ENCODE measurements at places on chromosomes 1 and 21.

DNA sequence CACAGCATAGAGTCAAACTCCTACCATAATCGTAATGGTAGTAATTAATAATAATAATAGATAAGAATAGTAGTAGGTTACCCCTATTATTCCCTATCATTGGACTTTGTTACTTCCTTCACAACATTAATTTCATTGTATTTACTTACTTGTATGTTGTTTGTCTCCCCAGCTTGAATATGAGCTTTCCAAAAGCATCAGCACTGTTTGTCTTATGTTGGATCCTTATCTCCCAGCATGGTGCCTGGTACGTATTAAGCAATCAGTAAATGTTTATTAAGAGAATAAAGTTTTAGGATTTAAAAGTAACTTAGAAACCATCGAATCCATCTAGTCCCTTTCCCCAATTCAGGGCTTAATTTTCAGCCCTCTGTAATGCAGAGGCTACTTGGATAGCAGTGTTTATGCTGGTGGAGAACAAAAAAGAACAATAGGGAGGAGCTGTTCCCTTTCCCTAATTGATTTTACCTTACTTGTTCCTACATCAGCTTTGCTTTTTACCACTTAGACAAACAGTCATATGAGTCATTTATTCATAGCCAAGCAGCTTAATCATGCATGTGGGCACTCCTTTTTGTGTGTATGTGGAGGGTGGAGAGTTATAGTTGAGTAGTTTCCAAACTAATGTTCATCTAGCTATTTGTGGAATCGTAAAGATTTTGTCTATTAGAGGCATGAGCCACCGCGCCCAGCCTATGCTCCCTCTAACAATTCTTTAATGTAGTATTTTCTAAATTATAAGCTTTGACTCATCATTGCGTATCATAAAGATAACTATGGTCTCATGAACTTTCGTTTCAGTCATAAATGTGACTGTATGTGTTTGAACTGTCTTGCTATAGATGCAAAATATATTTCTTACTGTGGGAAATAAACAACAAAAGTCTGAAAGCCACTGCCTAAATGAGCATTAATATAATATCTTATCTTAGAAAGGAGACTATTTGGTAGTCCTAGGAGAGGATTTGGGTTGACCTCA lies 20.9 kb upstream of the DR1 start:
- DNase-seq, result no peak

GRCh38 chr1:194537521-194537920 lies 1351.1 kb upstream of the B3GALT2 start:
- no peak for DNase-seq

GRCh38 chr1:227893949-227894721 lies 53.6 kb downstream of the WNT9A start:
- no peak for DNase-seq

GRCh38 chr1:33181921-33182341 lies at the start of gene TRIM62:
TSS of gene TRIM62 (minus strand) at chr1:33182043. CDS start at chr1:33181432, 611 bp downstream.
- no peak for DNase-seq

DNA sequence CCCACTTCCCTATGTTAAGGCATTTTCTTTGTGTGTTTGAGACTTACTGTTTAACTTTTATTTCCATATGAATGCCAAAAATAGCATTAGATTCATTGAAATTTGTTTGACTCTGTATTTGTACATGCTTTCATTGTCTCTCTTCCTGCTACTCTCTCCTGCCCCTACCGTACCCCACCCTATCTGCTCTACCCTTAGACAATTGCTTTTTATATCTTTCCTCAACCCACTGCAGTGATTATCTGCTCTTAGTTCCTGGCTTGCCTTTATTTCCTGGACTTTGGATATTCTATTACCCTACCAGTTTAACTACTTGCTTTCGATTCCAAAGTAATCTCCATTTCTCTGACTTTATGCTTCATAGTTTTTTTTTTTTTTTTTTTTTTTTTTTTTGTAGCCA lies 10.5 kb downstream of the RAVER2 start:
- no peak for DNase-seq

GRCh38 chr1:165854101-165854845 lies 26.9 kb downstream of the UCK2 start:
- DNase-seq, result no peak

DNA sequence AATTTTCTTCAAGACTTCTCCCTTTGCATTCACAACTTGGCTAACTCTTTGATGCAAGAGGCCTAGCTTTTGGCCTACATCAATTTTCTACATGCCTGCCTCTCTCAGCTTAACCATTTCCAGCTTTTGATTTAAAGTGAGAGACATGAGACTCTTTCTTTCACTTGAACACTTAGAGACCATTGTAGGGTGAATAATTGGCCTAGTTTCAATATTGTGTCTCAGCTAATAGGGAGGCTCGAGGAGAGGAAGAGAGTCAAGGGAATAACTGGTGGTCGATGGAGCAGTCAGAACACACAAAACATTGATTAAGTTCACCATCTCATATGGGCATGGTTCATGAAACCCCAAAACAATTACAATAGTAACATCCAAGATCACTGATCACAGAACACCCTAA lies 225.5 kb downstream of the TPR start:
- no peak for DNase-seq

GRCh38 chr1:47885062-47885830 lies 111.9 kb downstream of the TRABD2B start:
- no peak for DNase-seq

GRCh38 chr1:203744075-203744972 lies 20.7 kb upstream of the LAX1 start:
- DNase-seq, result no peak

GRCh38 chr1:23904748-23905357 lies 8.3 kb downstream of the CNR2 start:
- DNase-seq, result no peak

DNA sequence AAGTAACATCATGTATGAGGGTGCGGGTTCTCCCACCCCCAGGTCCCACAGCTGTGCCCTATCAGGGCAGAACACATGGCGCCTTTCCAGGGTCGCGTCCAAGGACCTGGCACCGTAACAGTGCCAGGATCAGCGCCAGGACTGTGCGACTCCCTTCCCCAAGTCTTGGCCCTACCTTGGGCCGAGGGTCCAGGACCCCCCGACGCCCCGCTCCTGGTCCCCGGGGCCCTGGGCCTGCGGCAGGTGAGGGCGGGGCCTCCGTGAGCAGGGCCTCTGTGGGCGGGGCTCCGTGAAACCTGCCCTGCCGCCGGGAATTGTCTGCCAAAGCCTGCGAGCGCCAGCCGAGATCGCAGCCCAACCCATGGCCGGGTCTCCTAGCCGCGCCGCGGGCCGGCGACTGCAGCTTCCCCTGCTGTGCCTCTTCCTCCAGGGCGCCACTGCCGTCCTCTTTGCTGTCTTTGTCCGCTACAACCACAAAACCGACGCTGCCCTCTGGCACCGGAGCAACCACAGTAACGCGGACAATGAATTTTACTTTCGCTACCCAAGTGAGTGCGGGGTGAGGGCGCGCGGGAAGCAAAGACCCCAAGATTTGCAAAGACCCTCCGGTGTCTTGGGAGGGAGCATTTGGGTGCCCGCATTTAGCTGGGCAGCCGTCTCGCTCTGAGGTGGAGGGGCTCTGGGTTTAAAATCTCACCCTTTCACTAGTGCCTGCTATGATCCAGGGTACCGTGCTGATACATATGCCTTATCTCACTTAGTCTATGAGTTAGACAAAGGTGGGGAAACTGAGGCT lies at the start of gene RHBG:
Gene RHBG (plus strand): TSS at position 323 of the 796 bp plus-strand sequence. CDS start 39 bp downstream, at position 362.
- no peak for DNase-seq

GRCh38 chr1:75855010-75855409 lies 58.3 kb downstream of the MSH4 start:
- no peak for DNase-seq

DNA sequence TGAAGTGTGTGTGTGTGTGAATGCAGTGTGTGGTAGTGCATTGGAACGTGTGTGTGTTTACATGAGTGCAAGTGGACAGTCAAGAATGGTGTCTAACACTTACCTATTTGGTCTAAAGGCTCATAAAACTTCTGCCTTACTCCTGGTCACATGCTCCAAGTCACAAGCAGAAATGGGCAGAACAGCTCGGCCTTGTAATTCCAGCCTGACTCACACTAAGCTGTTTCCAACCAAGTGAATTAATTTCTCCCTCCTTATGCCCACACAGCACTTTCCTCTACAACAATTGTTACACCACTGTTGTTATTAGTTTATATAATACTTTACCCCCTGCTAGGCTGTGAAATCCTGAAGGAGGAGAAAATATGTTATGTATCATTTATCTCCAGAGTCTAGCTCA lies 43.8 kb downstream of the DDR2 start:
- DNase-seq, result no peak

GRCh38 chr21:37742115-37742514 lies 174.1 kb downstream of the KCNJ6 start:
- no peak for DNase-seq

GRCh38 chr1:15141935-15142539 lies 11.5 kb upstream of the TMEM51 start:
- DNase-seq, result no peak

DNA sequence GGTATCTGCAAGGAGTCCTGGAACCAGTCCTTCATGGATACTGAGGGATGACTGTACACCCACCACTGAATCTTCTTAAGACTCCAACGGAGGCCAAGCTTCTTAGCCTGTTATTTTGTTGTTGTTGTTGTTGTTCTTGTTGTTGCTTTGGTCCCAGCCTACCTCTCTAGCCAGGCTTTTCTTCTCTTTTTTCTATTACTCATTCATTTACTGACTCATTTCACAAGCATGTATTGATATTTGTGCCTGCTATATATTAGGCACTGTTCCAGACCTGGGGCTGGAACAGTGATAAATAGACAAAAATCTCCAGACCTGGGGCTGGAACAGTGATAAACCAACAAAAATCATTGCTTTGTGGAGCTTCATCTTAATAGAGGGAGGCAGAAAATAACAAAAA lies 20.4 kb downstream of the CENPF start:
- DNase-seq, result no peak

DNA sequence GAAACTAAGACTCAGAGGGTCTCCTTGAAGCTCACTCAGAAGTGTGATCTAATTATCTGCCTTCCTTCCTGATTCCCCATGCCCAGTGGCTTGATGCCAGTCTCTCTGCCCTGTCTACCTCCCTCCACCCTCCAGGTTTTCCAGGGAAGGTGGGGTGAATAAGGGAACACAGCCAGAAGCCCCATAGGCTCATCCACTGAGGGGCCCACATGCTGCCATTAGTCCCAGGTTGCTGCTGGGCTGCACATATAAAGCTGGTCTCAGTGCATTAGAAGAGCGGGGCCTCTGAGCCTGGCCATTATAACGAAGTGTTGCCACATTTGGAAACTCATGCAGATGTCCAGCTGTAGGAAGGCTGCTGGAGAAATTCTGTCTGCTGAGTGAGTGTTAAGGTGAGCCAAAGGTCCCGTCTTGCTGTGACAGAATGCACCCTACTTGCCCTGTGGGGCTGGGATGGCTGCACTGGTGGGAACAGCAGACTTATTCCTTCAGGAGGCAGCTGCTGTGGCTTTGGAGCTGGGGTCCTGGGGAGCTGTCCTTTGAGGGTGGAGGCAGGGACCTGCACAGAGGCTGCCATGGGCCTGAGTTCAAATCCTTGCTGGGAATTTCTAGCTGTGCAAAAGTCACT lies 2.9 kb downstream of the ADORA1 start:
- DNase-seq, result no peak

GRCh38 chr1:59413327-59413720 lies 116.4 kb downstream of the FGGY start:
- no peak for DNase-seq

- no peak for DNase-seq
These were observed 228.2 kb downstream of the PBX1 start for GRCh38 chr1:164786980-164787833.

DNA sequence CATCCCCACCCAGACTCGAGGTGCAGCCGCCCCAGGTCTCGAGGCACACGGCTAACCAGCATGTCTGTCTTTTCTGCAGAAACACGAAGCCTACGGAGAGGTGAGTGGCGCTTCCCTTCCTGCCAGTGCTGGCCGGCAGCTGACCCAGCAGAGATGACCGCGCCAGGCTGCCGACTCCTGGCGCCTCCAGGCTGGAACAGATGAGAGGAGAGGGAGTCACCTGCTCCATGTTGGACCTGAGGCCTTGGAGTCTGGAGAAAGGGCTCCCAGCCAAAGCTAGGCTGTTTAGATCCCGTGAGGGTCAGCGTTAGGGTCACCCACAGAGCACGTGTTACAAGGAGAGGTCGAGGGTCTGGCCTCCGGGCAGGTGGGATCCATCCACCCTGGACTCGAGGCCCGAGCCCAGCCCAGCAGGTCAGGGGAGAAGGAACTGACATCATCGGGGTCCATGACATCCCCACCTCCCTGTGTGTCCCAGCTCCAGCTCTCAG lies 14.9 kb downstream of the COL6A2 start:
- DNase-seq, result no peak

DNA sequence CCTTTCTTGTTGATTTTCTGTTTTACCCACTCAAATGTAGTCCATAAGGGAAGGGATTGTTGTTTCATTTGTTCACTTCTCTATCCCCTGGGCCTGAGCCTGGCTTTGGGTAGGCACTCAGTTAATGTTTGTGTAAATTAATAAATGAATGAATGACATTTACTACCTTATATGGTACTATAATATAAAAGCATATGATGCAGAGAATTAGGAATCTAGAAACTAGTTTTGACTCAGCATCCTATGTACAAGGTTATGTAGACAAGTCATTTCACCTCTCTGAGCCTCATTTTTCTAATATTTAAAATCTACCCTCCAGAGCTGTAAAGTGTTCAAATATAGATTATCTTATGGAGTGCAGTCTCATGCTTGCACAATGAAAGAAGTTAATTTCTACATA lies 68.9 kb upstream of the S1PR1 start:
- DNase-seq, result no peak

DNA sequence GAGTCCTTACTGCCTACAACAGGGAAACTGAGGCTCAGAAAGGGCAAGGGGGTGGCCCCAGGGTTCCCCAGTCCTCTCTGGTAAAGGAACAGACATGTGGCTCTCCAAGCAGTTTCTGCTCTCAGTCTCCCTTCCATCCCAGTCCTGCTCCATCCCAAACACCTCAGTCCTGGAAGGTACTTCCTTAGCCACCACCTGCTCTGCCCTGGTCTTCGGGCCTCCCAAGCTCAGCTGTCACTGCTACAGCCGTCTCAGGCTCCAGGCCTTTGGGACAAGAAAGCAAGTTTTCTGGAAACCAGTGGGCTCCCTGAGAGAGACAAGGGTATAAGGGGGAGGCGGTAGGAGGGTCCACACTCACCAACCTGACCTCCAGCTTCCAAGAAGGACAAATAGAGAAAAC lies 23.1 kb upstream of the ADGRB2 start:
- DNase-seq, result no peak

DNA sequence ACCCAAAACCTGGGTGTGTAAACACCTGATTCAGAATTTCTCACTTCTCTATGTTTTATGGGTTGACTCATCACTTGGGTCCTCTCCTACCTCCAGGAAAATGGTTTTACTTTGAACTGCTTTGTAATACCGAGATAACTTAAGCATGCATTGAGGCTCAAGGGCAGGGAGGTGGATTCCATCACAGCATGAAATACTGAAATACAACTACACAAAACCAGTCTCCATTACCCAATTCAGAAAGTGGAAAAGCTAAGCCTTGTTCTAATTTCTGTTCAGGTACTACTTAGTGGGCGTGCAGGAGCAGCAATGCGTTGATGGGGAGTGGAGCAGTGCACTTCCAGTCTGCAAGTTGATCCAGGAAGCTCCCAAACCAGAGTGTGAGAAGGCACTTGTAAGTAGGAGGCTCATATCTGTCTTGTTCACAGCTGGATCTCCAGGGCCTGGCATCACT lies 6.1 kb upstream of the C4BPA start:
- DNase-seq, result no peak

- DNase-seq, result no peak
These were observed 1.6 kb downstream of the OVAAL start for GRCh38 chr1:180560200-180560867.

Data from cortex of kidney (tissue), 1 donor.